ENCODE measurements at places on chromosomes 13 and 19. TPM values are rescaled to one million over a fixed set of nuclear protein-coding genes. Genes with fewer than 3 reads are reported as not detected.

Gene VAV1
- 59.5 TPM for total RNA-seq

Gene C19orf47
- total RNA-seq, result 25.9 TPM

Gene FFAR1
- not detected for total RNA-seq

Gene CLDN10
- total RNA-seq, result not detected

Gene RB1
- 34.1 TPM for total RNA-seq

Gene NANOS3
- 2.1 TPM for total RNA-seq

Gene TTC9B
- not detected for total RNA-seq

Gene ZIK1
- 11.1 TPM for total RNA-seq

Gene OR7D4
- total RNA-seq, result not detected

Gene HOMER3
- total RNA-seq, result 1.0 TPM

Gene SERPINE3
- total RNA-seq, result not detected

Gene ZNF581
- total RNA-seq, result 33.6 TPM

Gene IRGC
- total RNA-seq, result not detected

Gene GSX1
- not detected for total RNA-seq

Gene TBXA2R
- total RNA-seq, result 2.7 TPM

Gene ZNF701
- 16.4 TPM for total RNA-seq

Gene TMEM86B
- total RNA-seq, result 7.6 TPM

Gene RXFP2
- total RNA-seq, result not detected

Gene PRRG2
- total RNA-seq, result 1.1 TPM

Gene FAM216B
- not detected for total RNA-seq

Gene GJB6
- 8.3 TPM for total RNA-seq

All from activated CD8-positive, alpha-beta memory T cell treated with anti-CD3 and anti-CD28 coated beads for 36 hours (primary cell).